ENCODE measurements at places on chromosomes 1 and 21.

- DNase-seq, result no peak
These were observed 106.7 kb downstream of the CNIH3 start for GRCh38 chr1:224722838-224723237.

- DNase-seq, result no peak
These were observed 67.1 kb downstream of the HIVEP3 start for GRCh38 chr1:41851589-41851988.

DNA sequence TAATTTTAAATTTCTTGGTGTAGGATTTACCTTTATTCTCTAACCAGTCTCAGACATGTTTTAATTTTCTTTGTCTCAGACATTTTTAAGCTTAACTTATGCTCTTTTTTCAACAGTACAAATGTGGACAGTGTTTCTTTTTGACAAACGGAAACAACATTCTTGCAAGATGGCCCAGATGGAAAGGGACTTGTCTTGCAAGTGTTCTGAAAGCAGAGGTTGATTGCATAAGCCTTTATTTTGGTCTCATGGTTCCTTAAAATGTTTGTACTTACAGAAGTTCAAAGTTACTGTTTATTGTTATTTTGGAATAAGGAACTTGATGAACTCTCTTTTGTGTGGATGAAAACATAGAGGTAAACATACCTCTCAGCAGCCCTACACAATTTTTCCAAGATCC, 22.9 kb downstream of the SMAP2 start:
- no peak for DNase-seq

DNA sequence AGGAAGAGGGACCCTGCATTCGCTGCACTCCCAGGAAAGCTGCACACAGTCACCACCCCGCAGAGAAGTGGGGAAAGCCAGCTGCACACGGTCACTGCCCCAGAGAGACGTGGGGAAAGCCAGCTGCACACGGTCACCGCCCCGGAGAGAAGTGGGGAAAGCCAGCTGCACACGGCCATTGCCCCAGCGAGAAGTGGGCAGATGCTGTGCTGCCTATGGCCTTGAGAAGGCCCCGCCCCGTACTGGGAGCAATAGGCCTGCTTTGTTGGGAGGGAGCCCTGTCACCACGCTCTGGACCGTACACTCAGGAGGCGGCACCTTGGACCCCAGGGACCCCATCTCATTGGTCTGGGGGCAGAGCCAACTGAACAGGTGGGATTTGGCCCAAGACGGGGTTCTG, 4.3 kb upstream of the GPR153 start:
- no peak for DNase-seq

DNA sequence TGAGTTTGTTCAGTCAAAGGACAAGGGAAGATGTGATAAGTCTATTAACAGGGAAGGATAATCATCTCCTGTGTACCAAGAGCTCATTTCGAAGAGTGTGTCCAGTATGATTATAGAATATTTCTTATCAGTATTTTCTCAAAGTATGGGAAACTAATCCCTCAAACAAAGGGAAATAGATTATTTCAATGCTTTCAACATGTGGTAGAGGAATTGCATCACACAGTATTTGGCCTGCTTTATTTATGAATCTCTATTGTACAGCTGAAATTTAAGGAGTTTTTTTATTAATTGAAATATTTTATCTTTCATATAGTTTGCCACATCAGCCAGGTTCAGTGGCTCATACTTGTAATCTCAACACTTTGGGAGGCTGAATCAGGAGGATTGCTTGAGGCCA, 151.0 kb downstream of the CLEC20A start:
- DNase-seq, result no peak

GRCh38 chr1:7227654-7228053, 442.4 kb downstream of the CAMTA1 start:
- no peak for DNase-seq

DNA sequence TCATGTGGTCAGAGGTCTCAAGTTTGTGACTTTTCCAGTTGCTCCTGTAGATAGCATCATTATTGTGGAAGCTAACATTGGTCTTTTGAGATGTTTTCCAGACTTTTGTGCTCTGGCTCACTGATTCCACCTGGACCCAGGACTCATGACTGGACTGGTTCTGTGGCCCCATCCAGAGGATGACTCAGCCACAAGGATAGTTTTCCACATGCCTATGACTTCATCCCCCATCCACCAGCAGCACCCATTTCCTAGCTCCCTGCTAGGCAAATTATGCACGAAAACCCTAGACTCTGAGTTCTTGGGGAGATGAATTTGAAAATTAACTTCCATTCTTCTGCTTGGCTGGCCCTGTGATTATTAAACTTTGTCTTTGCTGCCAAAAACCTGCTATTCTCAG, 949.3 kb downstream of the MRPL39 start:
- no peak for DNase-seq

GRCh38 chr1:15684042-15684461, at the start of gene PLEKHM2:
Gene PLEKHM2, plus strand, starts transcription at chr1:15684320. Its CDS starts 239 bp downstream, at chr1:15684559.
- DNase-seq, result no peak

DNA sequence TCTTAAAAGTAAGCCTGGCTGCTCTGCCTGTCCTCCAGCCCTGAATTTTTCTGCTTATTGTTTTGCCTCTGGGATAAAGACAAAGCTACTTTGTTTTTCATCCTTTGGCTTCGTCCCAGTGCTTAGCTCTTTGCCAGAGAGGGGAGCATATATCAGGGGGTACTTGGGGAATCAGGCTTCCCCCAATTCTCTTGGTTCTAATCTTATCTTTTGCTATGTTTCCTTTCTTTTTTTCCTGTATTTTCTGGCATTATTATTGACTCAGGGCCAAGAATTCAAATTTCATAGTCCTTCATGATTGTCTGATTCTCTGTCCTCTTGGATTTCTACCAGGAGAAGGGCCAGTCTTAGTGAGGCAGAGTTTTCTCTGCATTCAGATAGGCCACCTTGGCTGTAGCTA, 51.2 kb downstream of the GIPC2 start:
- DNase-seq, result no peak

DNA sequence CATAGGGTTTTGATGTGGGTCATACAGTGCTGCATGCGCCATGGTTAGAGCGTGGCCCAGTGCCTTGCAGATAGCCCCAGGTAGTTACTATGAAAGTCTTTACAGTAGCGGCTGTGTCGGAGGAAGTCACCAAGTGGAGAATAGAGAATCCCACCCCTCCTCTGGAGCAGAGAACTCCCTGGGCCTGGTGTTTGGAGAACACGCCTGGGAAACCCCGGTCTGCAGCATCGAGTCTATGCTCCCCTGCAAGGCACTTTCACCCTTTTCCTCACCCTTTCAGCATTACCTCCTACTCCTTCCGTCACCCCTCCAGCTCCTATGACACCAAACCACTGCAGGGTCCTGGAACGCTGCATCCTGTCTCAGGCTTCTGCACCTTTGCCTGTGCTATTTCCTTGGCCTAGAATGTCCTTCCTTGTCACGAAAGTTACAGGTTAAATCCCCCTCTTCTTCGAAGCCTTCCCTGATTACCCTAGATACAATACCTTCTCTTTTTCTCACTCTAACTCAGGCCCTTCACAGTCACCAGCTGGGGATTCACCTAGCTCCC, 2.7 kb upstream of the SLC1A7 start:
- DNase-seq, result no peak

- DNase-seq, result no peak
These were observed 68.4 kb upstream of the EDEM3 start for GRCh38 chr1:184823080-184823479.

DNA sequence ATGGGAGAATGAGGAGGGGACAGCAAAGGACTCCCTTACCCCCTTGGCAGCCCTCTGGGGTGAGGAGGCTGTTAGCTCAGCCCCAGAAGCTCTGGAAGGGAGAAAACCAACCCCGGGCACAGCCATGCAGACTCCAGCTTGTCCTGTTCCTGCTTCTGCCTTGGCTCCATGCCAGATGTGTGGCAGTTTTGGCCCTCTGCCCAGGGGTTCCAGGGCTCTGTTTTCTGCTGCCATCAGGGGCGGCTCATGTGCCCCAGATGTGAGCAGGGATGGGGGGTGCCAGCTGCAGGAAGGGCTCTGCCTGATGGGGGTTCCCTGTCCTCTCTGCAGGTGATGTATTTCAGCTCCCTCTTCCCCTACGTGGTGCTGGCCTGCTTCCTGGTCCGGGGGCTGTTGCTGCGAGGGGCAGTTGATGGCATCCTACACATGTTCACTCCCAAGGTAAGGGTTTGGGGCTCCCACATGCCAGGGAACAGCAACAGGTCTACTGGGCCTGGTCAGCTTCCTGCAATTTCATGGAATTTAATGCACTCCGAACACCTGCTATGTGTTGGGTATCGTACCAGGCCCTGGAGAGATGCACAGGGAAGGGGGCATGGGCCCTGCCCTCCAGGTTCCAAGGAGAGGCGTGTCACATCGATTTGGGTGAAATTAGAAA, 26.1 kb downstream of the SLC6A17 start:
- DNase-seq, result peak; percentile 50

- DNase-seq, result no peak
These were observed 42.1 kb downstream of the KIF1B start for GRCh38 chr1:10252508-10252907.

DNA sequence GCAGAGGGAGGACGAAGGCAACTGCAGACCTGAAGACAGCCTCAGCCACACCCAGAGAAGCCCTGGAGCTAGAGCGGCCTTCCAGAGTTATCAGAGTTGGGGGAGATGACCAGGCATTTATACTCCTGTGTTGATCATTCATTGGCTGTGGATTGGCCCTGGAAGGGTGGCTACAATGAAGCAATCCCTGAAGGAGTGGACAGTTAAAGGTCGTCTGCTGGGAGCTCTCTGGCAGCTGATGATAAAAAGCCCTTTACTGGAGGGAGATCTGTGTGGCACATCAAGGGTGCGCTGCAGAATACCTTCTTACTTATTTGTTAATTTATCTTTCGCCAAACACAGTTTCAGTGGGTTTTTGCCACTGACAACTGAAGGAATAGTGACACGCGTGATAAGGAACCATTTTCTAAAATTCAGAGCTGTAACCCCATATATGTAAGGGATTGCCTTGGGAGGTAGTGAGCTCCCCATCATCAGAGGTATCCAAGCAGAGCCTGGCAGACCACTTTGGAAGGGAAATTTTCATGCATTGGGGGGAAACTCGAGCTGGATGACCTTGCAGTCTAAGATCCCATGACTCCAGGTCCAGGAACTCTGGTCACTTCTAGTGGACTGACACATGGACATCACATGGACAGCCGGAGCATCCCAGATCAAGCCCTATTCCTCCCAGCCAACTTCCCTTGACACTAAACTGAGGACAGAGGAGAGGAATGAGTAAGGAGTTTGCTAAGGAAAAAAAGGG, 126.4 kb upstream of the GADD45A start:
- DNase-seq, result no peak

DNA sequence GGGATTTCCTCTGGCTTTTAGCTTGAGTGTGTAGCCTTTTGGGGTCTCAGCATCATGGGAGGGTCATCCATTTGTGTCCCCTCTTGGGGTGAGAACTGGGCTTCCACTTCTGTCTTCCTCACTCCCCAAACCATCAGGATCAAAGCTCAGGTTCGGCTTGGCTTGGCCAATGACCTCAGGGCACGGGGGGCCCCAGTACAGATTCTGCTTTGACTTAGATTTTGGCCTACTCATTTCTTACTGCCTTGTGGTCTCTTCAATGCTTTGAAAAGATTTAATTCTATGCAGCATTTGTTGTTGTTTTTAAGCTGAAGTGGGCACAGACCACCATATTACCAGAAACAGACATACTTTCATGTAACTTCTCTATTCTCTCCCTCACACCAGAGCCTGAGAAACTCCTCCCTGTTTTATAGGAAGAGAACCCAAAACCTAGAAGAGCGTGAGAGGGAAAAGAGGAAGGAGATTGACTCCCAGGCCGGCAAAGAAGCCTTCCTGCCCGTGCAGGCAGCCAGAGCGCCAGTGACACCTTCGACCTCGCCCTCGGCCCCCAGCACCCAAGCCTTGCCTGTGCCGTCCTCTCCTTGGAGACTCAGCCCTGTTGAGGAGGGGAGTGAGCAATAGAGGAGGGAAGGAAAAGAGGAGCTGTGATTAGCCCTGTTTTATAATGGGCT, 1.9 kb upstream of the S100A3 start:
- DNase-seq, result no peak

DNA sequence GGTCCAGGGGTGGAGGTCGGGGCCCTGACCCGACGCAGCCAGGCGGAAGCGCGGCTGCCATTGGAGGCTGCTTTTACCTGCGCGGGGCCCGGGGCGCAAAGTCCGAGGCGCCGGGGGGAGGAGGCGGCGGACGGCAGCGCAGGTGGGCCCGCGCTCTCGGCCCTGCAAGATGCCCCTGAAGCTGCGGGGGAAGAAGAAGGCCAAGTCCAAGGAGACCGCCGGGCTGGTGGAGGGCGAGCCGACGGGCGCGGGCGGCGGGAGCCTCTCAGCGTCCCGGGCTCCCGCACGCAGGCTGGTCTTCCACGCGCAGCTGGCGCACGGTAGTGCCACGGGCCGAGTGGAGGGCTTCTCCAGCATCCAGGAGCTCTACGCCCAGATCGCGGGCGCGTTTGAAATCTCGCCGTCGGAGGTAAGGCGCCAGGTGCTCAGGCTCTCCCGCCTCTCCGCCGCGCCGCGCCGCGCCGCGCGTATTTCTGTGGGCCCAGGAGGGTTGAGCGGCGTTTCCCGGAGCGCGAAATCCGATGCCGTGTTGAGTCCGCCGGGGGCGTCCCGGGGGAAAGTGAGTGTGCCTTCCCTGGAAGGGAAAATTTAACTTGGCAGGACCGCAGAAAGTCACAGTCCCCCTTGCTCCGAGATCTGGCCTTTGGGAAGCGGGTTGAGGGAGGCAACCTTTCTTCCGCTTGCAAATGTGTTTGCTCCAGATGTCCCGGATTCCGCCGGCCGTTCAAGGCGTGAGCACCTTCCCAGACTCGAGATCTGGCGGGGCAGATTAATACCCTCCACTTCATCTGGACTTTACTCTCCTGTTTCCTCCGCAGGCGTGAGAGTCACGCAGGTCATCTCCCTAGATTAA, at the start of gene GIPC2:
Gene GIPC2 (plus strand): TSS at position 41 of the 853 bp plus-strand sequence. CDS start 129 bp downstream, at position 170.
- no peak for DNase-seq

- no peak for DNase-seq
These were observed 51.8 kb downstream of the UTP25 start for GRCh38 chr1:209879539-209879938.

DNA sequence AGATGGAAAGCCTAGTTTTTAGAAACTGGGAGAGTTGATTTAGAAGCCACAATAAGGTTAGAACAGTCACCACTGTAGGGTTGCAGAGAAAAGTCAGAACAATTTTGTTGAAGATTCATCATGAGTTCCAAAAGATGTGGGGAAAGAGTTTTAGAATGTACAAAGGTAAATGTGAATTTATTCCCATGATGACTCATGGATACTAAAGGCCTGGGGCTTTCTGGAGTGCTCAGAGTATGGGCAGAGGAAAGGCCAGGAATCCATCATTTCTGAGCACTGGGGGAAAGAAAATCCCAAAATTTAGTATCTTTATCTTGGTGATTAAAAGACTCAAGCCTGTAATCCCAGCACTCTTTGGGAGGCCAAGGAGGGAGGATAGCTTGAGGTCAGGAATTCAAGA, 17.8 kb downstream of the YBX1 start:
- DNase-seq, result no peak

GRCh38 chr1:113782406-113782805, 23.1 kb upstream of the PHTF1 start:
- DNase-seq, result peak; percentile 39

Measured in hematopoietic multipotent progenitor cell treated with erythropoietin and hydrocortisone succinate and interleukin-3 and kit ligand, for 17 days (in vitro differentiated cells).